Small intestine (tissue), 16 donors: ENCODE measurements at places on chromosomes 7 and 10.

DNA sequence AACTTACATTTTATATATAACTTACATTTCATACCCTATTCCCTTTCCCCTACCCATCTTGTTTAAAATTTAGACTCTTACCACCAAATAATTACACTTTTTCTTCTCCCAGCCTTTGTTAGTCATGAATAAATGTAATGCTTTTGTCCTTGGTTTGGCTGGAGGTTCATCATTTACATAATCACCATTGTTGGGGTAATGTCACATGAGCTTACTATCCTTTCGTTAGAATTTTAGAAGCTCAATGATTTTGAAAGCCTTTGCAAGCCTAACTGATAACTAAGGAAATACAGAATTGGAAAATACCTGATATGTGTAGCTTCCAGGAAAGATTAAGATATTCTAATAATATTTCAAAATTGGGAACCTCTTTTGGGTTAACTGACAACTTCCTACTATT lies 171.7 kb downstream of the PLXDC2 start:
- DNase-seq, result no peak

- DNase-seq, result no peak
These were observed 706.8 kb upstream of the LRRTM3 start for GRCh38 chr10:66218981-66219587.

DNA sequence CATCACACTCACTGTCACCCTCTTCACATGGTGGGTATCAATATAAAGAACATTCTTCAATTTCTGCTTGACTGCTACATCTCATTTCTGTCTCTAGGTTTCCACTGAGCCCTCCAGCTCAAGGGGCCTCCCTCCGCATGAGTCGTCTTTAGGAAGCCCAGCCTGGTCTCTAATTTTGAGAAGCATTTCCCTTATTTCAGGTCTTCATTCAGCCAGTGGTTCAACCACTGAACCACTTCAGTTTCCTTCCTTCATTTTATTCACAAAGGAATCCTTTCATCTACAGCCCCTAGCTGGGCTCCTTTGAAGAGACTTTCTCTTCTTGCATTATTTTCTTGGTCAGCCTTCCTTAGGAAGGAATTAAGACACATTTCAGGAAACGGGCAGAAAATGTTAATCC lies 257.4 kb downstream of the KCNMA1 start:
- DNase-seq, result no peak

GRCh38 chr10:18240185-18240882 lies 100.1 kb downstream of the CACNB2 start:
- DNase-seq, result no peak

GRCh38 chr7:13044309-13044708 lies 356.9 kb downstream of the ARL4A start:
- DNase-seq, result no peak

DNA sequence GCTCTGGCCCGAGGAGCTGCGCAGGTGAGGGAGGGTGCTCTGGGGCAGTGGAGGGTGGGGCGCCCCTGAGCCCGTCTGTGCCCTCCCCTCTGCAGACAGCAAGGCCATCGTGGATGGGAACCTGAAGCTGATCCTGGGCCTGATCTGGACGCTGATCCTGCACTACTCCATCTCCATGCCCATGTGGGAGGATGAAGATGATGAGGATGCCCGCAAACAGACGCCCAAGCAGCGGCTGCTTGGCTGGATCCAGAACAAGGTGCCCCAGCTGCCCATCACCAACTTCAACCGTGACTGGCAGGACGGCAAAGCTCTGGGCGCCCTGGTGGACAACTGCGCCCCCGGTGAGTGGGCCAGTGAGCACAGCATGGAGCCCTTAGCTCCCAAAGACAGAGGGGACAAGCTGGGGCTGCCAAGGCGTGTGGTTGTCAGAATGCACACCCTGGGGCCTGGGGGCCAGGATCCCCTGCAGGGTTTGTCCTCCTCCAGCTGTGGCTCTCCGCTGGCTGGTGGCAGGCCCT lies 5.1 kb downstream of the FLNC start:
- no peak for DNase-seq

- no peak for DNase-seq
These were observed 273.1 kb downstream of the XPNPEP1 start for GRCh38 chr10:109650228-109650627.

- DNase-seq, result no peak
These were observed 376.0 kb downstream of the SORCS3 start for GRCh38 chr10:105017116-105017515.

DNA sequence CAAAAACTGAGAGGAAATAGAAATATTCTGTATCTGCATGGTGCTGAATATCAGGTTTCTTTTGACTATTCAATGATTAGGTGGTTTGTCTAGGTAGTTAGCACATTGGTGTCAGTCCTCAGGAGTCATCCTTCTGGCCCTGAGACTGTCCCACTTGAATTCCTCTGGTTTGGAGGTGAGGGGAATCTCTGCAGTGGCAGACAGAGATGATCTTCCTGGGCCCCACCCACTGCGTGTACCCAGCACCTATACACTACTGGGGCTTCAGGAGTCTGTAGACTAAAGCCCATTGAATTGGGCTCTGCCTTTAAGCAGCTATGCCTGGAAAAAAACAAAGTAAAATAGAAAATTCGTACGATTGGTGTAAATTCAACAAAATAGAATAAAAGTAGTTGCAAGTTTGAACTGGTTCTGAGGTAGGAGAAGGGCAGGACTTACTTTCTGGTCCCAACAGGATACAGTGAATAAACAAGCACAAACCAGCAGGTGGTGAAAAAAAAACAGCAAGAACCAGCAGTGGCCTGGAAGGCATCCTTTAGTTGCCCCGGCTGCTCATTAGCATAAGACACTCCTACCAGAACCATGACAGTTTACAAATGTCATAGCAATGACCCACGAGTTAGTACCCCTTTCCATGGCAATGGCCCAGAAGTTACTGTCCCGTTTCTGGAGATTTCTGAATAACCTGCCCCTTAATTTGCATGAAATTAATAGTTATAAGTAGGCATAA lies 1.7 kb downstream of the LIPM start:
- DNase-seq, result no peak

DNA sequence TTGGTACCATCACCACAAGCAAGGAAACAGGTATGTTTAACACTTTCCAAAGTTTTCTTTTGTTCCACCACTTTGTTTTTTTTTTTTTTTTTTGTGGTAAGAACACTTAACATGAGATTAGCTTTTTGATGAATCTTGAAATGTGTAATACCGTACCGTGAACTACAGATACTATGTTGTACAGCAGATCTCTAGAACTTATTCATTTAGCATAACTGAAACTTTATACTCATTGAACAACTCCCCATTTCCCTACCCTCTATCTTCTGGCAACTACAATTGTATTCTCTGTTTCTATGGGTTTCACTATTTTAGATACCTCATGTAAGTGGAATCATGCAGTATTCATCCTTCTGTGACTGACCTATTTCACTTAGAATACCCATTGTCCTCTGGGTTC lies 162.7 kb upstream of the ITGB1 start:
- DNase-seq, result no peak

DNA sequence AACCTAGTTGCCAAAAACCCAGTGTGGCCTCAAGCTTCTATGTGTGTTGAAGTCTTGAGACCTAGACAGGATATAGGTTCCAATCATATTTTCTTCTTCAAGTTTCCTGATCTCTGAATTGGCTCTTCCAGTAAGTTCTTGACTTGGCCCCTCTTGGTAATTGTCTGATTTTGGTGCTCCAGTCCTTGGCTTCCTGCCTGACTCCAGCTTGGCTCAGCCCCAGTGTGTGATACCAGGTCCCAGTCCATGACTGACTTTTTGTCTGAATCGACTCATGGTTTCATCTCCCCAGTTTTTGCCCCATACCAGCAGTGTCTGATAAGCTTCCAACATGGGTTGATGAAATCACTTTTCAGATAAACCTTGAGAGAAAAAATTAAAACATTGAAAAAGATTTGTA lies 72.3 kb downstream of the FAS start:
- DNase-seq, result no peak

GRCh38 chr10:70354100-70354499 lies 28.3 kb downstream of the LRRC20 start:
- DNase-seq, result no peak

- no peak for DNase-seq
These were observed 16.1 kb downstream of the GNAI1 start for GRCh38 chr7:80150611-80151273.
